HepG2 (cell line): ENCODE measurements at places on chromosomes 11 and 22.

DNA sequence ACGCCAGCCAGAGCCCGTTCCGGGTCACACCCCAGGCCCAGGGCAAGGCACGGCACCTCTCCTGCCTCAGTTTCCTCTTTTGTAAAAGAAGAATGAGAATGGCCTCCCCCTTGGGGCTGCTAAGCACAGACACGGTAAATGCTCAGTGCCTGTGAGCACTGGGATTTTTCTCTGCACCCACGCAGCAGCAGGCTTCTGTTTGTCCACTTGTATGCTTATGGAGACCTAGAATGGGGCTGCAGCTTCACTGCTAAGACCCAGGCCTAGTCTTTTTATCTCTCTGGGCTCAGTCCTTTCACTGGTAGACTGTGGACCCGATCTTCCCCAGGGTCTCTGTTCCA lies 1327.9 kb downstream of the TBC1D22A start:
- no peak for DNase-seq

DNA sequence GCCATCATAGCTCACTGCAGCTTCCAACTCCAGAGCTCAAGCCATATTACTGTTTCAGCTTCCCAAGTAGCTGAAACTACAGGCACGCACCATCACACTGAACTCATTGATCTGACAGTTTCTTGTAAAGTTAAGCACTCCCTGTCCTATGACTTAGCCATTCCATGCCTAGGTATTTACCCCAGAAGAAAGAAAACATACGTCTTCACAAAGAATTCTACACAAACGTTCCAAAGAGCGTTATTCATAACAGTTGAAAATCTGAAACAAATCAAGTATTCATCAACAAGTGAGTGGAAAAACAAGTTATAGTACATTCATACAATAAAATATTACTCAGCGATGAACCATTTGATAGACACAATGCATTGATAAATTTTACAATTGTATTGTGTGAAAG lies 7.8 kb upstream of the NLRP10 start:
- no peak for DNase-seq

DNA sequence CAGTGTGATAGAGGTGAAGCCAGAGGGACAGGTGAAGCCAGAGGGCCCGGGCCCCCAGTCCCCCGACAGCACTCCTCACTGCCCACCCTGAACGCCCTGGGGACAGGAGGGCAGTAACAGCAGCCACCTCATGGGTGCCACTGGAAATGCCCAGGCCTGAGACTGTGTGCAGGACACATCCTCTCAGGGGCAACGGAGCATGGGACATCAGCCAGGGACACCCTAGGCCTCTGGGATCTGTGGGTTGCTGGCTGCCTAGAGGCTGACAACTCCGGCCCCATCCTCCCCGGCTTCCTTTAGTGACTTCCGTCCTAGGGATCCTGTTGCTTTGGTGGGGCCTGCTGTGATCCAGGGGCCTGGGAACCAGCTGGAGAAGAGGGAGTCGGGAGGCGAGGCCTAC lies 17.4 kb upstream of the BAIAP2L2 start:
- no peak for DNase-seq

GRCh38 chr11:126132319-126132718 lies 69.7 kb upstream of the CDON start:
- no peak for DNase-seq

DNA sequence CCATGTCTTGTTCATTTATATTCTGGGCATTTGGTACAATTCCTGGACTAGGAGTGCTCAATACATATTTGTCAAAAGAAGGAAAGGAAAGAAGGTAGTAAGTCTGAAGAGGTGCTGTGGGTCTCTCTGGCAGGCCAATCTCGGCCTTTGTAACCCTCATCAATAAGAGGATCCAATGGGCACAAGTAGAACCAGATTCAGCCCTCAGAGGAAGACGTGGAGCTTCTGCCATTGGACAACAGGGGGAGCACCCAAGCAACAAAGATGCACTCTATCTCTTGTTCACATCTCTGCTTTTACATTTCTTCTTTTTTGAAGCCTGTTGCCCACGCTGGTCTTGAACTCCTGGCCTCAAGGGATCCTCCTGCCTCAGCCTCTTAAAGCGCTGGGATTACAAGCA lies 2.2 kb upstream of the VPS11 start:
- peak; percentile 47 for DNase-seq

GRCh38 chr11:62398011-62398994 lies 20.5 kb upstream of the SCGB1A1 start:
- DNase-seq = peak; percentile 54

DNA sequence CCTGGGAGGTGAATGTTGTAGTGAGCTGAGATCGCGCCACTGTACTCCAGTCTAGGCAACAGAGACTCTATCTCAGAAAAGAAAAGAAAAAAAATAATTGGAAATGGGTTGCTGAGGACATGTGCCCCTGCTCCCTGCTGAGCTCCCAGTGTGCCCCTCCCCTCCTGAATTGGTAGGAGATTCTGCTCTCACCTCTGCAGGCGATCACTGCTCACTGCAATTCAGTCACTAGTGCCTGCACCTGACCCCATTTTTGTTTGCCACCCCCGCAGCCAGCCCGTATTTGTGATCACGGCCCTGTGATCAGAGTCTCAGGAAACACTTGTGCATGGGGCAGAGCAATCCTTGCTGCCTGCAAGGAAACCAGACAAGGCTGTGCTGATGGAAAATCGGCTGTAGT lies 16.3 kb upstream of the SEC14L3 start:
- DNase-seq = no peak

GRCh38 chr11:78759071-78759470 lies 184.4 kb upstream of the NARS2 start:
- no peak for DNase-seq

DNA sequence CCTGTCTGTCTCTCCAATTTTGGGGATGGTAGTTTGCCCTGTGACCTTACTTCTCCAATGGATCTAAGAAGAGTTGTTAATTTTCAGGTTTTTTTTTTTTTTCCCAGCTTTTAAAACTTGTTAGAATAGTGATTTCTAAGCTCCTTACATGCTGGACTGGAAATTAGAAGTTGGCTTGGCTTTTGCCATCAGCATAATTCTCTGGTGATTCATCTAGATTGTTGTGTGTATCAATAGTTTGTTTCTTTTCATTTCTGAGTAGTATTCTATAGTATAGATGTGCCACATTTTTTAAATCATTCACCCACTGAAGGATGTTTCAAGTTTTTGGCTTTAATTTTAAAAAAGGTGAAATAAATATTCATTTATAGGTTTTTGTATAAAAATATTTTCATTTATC lies 51.4 kb downstream of the ADAMTS15 start:
- no peak for DNase-seq

DNA sequence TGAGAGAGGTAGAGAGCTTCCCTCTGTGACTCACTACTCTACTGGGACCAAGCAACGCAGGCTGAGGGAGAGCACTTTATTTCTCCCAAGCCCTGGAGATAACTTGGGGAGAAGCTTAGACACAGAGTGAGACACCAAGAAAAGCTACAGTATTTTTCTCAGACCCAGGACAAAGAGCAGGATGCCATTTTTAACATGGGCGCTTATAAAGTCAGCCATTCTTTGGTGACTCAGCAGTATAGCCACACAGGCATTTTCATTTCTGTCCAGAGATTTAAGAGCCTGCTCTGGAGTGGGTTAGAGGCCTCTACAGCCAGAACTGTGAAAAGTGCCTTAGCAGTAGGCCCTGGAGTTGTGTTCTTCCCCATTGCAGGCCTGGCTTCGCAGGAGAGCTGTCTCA lies 55.0 kb upstream of the GLYAT start:
- DNase-seq = no peak

- DNase-seq = no peak
These were observed 12.4 kb downstream of the PIWIL3 start for GRCh38 chr22:24761888-24762675.

GRCh38 chr11:128501632-128502549 lies 85.5 kb downstream of the ETS1 start:
- DNase-seq = no peak

- no peak for DNase-seq
These were observed 977.0 kb upstream of the CHORDC1 start for GRCh38 chr11:91199866-91200265.

- no peak for DNase-seq
These were observed 57.5 kb upstream of the PHOX2A start for GRCh38 chr11:72301486-72301885.

DNA sequence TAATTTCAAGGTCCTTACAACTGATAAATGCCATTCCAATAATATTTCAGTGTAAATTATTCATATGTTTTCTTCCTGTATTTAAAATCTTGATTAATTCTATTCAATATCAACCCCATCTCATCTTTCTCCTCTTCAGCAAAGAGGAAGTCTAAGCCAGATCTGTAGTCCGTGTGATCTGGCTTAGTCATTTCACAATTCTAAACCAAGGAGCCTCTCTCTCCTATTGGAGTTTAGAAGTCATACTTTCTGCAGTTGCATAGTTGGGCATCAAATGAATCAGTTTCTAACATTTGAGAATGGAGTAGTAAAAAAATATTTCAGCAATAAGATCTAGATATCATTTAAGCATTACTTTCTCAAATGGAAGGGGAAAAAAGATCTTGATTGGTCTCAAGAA lies 354.9 kb downstream of the JRKL start:
- no peak for DNase-seq

DNA sequence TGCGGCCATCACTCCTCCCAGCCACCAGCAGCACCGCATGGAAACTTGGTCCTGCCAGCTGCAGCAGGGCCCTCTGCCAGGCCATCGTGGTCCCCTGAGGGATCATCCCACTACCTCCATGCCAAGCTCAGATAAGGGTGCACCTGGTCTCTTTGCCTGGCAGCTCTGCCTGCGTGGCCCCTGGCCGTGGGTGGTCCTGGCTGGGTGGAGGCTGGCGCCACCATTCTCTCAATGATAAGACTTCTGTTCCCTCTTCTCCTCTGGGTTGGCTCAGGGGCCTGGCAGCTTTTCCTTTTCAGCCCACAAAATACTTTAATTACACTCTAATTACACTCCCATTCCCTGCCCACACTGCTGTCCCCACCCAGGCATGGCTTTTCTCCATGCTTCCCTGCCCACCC lies 26.8 kb upstream of the TSKU start:
- no peak for DNase-seq

DNA sequence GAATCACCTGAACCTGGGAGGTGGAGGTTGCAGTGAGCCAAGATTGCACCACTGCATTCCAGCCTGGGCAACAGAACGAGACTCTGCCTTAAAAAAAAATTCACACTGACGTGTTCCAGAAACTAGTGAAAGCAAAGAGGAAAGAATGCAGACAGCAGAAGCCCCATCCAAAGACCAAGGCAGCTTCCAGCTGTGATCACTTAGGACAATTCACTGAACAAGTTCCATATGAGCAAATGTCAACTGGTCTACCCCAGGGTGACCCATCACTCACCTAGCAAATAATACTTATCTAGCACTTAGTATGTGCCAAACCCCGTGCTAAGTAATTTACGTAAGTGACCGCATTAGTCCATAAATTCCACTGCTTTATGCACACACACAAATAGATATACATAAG lies 138.9 kb downstream of the LARGE1 start:
- no peak for DNase-seq

DNA sequence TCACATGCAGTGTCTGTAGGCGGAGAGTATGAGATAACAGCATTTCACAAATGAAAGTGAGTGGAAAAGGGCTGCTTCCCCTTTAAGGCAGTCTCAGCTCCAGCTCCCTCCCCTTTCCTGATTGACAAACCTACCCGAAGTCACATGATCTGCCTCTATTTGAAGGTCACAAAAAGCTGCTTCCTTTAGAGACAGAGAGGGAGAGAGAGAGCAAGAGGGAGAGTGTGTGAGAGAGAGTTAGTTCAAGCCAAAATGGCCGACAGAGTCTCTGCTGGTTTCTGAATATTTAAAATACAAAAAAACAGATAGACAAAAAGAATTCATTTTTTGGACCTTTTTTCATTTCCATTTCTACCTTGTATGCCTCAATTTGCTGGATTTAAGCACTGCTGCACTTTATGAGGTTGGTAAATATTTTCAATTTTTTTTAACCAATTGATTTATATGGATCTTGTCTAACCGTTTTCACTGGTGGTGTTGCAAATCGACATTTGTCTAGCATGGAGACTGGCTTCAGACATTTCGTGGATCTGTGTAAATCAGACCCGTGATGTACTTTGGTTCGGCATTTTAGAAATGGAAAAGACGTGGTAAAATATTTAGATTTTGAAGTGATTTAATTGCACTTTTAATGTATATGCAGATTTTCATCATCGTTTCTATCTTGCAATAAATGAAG lies at the start of gene TNRC6B:
TNRC6B (plus strand) TSS at position 188 of the 679 bp plus-strand sequence; CDS start at position 399, 211 bp downstream.
- DNase-seq = peak; percentile 98

DNA sequence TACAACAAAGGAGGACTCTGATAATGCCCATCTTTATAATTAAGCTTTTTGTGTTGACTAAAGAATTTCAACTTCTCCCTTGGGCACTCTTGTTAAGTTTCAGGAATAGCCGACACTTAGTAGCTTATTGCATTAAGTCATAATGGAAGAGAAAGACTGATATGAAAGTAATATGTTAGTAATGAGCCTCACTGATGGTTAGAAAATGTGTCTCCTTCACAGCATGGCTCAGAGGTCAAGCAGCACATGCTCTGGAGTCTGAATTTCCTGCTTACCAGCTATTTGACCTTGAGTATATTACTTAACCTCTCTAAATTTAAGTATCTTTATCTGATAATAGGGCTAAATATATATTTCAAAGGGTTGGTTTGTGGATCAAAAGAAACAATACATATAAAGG lies 39.0 kb downstream of the PDGFD start:
- DNase-seq = no peak

DNA sequence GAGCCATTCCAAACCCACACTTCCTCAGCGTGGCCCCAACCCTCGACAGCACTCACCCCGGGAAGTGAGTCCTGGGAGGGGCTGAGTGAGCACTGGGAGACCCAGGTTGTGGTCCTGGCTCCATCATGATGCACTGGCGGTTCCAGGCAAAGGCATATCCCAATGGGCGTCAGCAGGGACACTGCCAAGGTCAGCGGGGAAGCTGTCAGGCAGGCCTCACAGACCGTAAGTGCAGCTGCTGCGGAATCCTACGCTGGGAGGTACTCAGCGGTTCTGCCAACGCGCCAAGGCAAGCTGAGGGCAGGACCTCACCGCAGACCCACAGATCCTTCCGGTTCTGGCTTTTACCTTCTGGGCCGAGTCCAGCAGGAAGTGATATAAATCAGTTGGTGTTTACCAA lies 1.4 kb upstream of the GAL3ST1 start:
- DNase-seq = no peak

DNA sequence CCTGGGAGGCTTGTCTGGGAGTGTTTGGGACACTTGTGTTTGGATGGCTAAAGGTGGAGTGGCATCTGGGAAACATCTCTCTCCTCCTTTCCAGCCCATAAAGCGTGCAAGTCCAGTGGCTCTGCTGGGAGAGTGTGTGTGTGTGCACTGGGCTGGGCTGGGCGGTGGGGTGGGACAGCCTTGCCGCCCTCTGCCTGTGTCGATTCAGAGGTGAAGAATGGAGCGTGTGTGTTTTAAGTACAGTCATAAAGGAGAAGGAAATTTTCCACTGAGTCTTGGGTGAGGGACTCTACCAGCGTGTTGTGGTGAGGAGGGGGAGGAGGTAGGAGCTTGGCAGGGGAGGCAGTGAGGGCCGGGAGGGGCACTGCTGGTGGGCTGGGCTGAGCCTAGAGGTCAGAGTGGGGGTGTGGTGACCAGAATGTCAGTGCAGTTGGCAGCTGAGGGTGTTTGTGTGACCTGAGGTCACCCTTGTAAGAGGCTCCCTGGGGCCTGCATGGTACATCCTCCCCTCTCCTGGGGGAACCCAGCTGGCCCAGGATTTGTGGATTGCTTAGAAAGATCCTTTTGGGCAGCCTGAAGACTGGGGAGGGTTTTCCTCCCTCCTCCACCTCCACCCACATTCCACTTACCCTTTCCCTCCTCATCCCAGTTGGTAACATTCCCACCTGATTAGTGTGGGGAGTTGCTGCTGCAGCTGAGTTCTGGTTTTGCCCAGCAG lies 1.7 kb downstream of the TIMP3 start:
- no peak for DNase-seq

- no peak for DNase-seq
These were observed 503.8 kb downstream of the BRD1 start for GRCh38 chr22:49323751-49324415.

- DNase-seq = no peak
These were observed 55.3 kb downstream of the NFAM1 start for GRCh38 chr22:42376711-42377554.
